ENCODE measurements at places on chromosomes 16 and 17.

GRCh38 chr16:87964049-87964659, 12.9 kb downstream of the BANP start:
- DNase-seq = no peak

DNA sequence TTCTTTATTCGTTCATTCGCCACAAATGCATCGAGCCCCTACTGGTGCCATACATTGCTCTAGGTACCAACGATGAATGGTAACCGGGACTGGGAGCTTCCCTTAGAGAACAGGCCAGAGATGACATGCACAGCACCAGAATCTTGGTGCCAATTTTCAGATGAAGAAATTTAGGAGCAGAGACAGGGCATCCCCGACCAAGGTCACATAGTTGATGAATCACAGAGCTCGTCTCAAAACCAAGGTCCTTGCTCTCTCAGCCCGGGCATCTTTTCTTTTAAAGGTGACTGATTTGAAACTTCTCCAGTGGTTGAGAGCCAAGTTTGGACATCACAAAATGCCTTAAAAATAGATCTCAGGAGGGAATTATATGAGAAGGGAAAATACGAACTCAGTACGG, 73.2 kb upstream of the C16orf82 start:
- no peak for DNase-seq

DNA sequence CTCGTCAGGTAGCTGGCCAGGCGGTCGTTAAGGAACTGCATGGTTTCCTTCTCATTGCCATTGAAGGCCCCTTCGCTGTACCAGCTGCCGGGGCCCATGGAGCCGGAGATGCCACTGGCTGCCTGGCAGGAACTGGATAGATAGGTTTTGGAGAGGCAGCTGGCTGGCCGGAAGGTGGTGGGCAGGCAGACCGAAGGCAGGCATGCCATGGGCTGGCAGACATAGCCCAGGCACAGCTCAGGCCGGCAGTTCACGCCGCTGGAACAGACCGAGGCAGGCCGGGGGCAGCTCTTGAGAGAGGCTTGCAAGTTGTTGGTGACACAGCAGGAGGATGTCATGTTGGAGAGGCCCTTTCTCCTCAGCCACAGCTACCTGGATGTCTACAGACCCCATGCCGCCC, at the start of gene KRT32:
Gene KRT32, minus strand, starts transcription at position 399 of the 400 bp plus-strand sequence. Its CDS starts 61 bp downstream, at position 338.
- DNase-seq = no peak

- DNase-seq = no peak
Measured at GRCh38 chr16:79247386-79247785, 353.2 kb downstream of the MAF start.

- DNase-seq = no peak
Measured at GRCh38 chr17:40809721-40810421, 10.1 kb upstream of the KRT28 start.

- DNase-seq = no peak
Measured at GRCh38 chr17:62708587-62708986, 81.1 kb downstream of the MRC2 start.

DNA sequence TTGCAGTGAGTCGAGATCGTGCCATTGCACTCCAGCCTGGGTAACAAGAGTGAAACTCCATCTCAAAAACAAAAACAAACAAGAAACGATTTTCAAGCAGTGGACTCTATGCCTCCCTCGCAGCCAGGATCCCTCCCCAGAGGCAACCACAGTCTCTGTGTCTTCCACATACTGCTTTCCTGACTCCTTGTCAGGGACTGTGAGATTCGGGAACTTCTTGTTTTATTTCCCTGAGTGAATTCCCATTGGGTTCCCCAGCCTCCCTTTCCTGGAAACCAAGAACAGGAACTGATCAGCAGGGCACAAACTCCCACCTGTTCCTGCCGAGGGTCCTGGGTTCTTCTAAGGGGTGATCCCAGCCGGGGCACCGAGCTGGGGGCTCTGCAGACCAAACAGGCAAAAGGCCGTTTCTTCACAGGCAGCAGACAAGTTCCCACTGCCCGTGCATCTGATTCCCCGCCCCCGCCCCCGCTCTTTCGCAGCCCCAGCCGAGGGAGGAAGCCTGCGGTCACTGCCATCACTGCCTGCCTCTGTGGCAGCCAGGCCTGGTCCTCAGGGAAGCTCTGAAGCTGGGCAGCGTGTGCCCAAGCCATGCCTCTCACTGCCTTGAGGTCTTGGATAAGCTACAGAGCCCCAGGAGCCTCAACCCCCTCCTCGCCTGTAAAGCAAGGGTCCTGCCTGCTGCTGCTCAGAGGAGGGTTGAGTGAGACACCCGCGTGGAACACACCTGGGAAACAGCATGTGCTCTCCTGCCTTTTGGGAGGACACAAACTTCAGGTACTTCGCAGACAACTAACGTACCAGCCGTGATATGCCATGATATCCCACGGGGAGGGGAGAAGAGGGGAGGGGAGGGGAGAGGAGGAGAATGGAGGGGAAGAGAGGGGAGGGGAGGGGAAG, 5.5 kb upstream of the PIEZO1 start:
- peak; percentile 58 for DNase-seq

DNA sequence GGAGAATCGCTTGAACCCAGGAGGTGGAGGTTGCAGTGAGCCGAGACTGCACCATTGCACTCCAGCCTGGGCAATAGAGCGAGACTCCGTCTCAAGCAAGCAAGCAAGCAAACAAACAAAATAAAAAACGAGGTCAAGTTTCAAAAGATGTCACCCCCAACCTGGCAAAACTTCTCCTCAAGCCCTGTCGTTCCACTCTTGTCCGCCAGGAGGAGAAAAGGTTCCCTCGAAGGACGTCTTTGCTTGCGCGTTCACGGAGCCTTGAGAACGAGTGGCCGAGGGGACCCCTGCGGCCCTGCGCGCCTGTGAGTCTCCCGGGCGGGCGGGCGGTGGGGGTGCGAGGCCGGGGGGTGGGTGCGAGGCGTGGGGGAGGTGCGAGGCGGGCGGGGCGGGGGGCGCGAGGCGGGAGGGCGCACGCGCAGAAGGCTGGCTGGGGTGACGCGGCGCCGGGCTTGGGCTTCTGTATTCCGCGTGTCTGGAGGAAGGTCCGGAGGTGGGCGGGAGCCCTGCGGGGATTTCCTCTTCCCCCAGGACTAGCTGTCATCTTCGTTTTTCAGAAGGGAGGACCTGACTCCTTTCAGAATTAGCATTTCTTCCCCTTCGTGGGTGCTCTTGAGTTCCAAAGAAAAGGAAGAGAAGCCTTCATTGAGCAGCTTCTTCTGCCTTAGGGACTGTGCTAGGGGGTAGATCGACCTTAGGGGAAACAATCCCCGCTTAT, 3.7 kb downstream of the SLC52A1 start:
- DNase-seq = peak; percentile 85

GRCh38 chr17:3802461-3803307, 1.7 kb upstream of the ITGAE start:
- no peak for DNase-seq

DNA sequence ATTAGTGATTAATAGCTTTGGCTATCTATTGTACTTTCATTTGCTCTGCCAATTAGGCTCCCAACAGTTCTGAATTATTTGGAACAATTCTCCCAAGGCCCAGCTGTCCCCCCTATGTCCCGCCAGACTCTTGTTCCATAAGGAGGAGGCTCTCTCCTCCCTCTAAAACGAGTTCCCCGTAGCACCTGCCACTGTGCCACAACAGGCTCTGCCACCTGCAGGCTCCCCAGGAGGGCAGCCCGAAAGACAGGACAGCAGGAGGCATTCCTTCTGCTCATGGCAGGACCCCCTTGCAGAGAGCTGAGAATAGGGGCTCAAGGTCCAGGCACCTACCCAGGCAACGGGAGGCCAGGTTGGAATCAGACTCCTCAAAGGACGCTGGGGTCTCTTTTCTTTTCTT, 9.0 kb downstream of the PITPNM3 start:
- DNase-seq = no peak

DNA sequence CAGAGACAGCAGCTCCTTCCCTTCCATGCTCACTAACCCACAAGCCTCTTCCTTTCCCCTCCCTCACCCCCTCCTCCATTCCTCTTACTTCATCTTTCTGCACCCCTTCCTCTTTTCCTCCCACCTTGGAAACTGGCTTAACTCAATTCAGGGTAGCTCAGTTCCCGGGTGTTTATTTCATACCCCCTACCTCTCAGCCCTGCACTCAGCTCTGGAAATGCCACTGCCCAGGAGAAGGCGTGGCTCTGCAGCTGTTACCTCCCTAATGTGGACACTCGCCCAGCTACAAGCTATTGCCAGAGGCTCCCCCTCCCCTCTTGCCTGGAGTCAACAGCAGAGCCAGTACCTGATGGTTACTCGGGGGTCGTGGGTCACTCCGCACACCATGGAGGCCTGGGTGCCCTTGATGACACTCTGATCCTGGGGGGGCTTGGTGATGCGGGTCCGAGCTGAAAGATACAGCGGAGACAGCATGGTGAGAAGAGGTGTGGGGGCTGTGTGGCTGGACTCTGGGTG, 118.4 kb upstream of the CDC42EP4 start:
- no peak for DNase-seq

GRCh38 chr17:78364436-78365281, 4.8 kb upstream of the SOCS3 start:
- no peak for DNase-seq

GRCh38 chr17:2814481-2815341, 18.5 kb downstream of the RAP1GAP2 start:
- DNase-seq = peak; percentile 95

GRCh38 chr16:68469796-68470460, 21.6 kb upstream of the SMPD3 start:
- no peak for DNase-seq

DNA sequence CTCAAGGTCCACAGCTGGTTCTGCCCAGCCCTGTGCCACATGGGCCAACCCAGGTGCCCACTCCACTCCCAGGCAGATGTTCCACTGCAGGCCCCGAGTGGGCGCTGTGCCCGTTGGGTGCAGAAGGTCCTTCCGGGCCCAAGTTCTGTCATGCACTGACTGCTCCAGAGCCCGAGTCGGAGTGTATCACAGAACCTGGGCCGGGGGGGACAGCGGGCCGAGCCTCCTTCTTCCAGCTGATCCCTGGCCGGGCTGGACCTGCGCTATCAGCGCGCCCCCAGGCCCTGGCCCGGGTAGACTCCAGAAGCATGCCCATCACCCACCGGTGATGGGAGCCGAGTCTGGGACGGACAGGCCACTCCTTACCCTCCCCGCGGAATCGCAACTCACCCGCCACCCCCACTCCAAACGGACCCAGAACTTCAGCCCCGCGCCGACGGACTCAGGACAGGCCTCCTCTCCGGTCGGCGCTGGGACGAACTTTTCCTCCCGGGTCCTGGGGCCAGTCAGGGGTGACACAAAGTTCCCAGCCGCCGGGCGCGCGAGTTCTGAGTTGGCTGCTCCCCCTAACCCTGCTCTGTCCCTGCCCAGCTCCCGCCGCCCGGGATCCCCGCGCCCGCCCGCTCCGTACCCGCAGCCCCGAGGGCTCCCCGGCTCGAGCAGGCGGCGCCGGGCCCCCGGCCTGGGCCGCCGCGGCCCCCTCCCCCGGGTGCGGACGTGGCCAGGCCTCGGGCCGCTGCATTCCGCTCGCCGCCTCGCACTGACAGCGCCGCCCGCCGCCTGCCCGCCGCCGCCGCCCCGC, at the start of gene COPZ2:
Gene COPZ2, minus strand, starts transcription at position 762 of the 802 bp plus-strand sequence. Its CDS starts 20 bp downstream, at position 742.
- peak; percentile 68 for DNase-seq

DNA sequence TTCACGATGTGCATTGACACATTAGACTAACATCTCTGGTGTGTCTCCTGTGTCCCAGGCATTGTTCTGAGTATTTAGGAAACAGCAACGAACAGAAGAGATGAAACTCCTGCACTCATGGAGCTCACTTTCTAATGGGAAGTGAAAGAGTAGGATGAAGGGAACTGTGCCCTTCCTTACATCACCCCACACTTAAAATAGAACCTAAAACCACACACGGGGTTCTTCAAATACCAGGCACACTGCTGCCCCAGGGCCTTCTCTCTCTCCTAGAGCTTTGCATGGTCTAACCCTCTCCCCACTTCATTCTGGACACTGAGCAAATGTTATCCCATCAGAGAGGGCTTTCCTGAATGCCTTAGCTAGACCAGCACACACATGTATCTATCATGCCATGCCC, 33.7 kb downstream of the TRIM25 start:
- no peak for DNase-seq

- DNase-seq = no peak
Measured at GRCh38 chr16:81946206-81946605, 65.1 kb downstream of the SDR42E1 start.

- DNase-seq = no peak
Measured at GRCh38 chr16:10250137-10250828, 68.1 kb upstream of the GRIN2A start.

DNA sequence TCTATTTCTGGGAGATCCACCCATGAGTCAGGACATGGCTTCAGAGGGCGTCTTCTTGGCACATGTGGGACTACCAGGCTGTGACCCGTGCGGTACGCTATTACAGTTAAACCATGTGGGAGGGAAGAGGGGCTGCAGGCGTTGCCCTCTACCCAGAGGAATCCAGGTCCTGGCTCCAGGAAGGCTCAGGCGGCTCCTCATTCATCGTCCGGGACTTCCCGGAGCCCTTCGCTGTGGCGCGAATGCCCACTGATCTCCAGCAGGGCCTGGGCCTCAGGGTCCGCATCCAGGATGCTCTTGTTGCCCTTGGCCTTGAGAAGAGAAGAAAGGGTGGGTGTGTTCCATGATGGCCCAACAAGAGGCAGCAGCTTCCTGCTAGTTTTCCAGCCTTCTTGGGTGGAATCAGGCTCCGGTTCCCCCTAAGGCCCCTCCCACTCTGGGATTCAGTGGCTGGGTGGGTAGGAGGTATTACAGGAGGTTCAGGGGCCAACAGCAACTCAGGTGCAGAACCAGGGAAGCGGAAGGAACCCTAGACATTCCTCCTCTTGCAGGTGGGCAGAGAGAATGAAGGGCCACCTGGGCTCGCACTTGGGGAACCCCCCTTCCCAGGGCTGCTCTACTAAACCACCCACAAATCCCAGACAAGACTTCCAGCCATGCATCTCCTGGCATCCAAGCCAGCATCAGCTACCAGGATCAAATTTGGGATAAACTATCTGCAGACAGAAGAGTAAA, 24.6 kb downstream of the MEAK7 start:
- DNase-seq = no peak

- no peak for DNase-seq
Measured at GRCh38 chr17:63855185-63855584, 12.7 kb upstream of the SMARCD2 start.

GRCh38 chr17:19378416-19379360, at the start of gene MAPK7:
Gene MAPK7 (plus strand): TSS chr17:19378498. CDS start chr17:19378901, 403 bp downstream.
- no peak for DNase-seq

DNA sequence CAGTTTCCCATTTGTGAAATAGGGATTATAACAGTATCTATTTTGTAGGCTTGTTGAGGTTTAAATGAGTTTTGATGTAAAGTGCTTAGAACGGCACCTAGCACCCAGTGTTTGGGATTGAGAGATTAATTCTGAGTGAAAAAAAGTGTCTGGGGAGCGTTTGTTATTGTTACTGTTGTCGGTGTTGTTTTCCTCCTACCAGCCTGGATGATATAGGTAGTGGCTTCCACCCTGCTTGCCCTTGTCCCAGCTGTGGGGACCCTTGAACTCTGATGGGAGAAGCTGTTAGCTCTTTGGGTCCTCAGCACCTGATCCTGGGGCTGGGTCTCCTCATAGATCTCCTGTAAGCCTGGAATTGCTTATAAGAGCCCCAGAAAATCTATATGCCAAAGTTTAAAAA, 4.9 kb downstream of the FMNL1 start:
- no peak for DNase-seq

- DNase-seq = no peak
Measured at GRCh38 chr16:1048442-1049112, 24.0 kb upstream of the SSTR5 start.

- DNase-seq = no peak
Measured at GRCh38 chr17:79465011-79465680, 145.7 kb downstream of the RBFOX3 start.

GRCh38 chr17:15249487-15249886, 15.6 kb downstream of the PMP22 start:
- no peak for DNase-seq
